Diencephalon (tissue), 1 donor: ENCODE measurements at places on chromosomes 3 and 15. TPM values are rescaled to one million over a fixed set of nuclear protein-coding genes. Genes with fewer than 3 reads are reported as not detected.

Gene RHCG
- total RNA-seq: 1.8 TPM

Gene GOLGA6A
- 0.23 TPM for total RNA-seq

Gene SNURF
- total RNA-seq: 67.6 TPM

Gene NUP210
- 11.1 TPM for total RNA-seq

Gene SQOR
- total RNA-seq: 4.2 TPM

Gene AADACL2
- not detected for total RNA-seq

Gene PLD1
- total RNA-seq: 7.2 TPM

Gene ZNF620
- 16.4 TPM for total RNA-seq

Gene GABRA5
- total RNA-seq: 103 TPM

Gene LRRC49
- total RNA-seq: 133 TPM

Gene SOX14
- total RNA-seq: 1.4 TPM

Gene CAND2
- 16.8 TPM for total RNA-seq

Gene CCNDBP1
- 31.1 TPM for total RNA-seq
